ENCODE measurements at places on chromosomes 6 and 20.

- DNase-seq = no peak
Measured at GRCh38 chr6:1756472-1757129, 146.9 kb downstream of the FOXC1 start.

DNA sequence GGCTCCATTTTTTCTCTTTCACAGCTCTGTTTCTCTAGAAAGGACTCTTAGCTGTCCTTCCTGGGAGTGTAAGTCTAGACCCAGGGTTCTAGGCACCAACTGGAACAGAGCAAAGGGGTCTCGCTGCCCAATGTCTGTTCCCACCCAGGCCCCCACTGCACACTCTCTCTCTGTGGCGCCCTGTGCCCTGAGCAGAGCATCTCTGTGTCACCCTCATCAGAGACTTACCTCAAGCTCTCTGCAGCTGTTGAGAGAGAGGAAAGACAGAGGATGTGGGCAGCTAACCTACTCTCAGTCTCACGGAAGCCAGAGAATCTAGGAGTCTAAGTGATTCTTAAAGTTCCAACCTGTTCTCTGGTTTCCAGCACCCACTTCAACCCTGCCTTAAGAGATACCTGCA lies 9.5 kb downstream of the NCR2 start:
- no peak for DNase-seq

GRCh38 chr6:134590449-134590848 lies 272.5 kb upstream of the SGK1 start:
- DNase-seq = no peak

- DNase-seq = no peak
Measured at GRCh38 chr6:158977382-158977781, 22.6 kb downstream of the RSPH3 start.

DNA sequence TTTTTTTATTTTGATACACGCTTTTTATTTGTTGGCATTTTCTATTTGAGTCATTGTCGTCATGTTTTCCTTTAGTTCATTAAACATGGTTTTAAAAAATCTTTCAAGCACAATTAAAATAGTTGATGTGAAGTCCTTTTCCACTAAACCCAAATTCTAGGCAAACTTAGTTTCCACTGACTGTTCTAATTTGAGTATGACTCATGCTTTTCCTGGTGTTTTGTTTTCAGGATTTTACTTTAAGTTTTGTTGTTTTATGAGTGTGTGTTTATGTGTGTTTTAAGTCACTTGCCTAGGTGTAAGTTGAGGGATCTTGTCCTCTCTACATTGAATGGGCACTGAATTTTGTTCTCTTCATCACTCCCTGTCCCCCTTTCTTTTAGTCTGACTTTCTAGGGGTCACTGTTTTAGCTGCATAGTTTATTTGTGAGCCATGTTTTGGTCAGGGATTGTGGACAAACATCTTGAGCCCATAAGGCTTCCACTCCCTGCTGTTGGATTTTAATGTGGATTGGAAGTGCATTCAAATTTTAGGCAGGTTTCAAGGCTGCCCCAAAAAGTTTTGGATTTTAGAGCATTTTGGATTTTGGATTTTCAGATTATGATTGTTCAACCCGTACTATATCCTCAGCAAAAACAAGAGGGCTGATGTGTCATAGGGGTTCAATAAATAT lies 94.8 kb downstream of the CDYL start:
- no peak for DNase-seq
